CD4-positive, alpha-beta T cell (primary cell): ENCODE measurements at places on chromosomes 13 and 19. TPM values are rescaled to one million over a fixed set of nuclear protein-coding genes. Genes with fewer than 3 reads are reported as not detected.

Gene KIR3DL1
- total RNA-seq: not detected

Gene SPINT2
- 26.5 TPM for total RNA-seq

DNA sequence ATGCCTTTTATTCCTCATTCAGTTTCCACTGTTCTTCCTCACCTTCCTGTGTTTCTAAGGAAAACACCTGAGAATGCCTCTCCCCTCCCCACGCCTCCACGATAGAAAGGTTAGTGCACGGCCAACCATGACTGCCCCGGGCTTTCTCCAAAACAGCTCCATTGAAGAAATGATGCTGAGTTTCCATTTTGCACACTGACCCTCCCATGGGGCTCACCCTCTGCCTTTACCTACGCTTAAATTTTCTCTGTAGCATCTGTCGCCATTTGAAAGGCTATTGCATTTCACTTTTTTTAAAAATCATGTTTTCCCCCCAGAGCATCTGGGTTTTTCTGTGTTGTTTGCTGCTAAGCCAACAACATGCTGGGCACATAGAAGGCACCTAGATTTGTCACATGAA, 48.2 kb downstream of the ABCC4 start:
- DNase-seq: no peak

Gene CYP4F11
- total RNA-seq: not detected

Gene BLOC1S3
- total RNA-seq: 14.7 TPM

DNA sequence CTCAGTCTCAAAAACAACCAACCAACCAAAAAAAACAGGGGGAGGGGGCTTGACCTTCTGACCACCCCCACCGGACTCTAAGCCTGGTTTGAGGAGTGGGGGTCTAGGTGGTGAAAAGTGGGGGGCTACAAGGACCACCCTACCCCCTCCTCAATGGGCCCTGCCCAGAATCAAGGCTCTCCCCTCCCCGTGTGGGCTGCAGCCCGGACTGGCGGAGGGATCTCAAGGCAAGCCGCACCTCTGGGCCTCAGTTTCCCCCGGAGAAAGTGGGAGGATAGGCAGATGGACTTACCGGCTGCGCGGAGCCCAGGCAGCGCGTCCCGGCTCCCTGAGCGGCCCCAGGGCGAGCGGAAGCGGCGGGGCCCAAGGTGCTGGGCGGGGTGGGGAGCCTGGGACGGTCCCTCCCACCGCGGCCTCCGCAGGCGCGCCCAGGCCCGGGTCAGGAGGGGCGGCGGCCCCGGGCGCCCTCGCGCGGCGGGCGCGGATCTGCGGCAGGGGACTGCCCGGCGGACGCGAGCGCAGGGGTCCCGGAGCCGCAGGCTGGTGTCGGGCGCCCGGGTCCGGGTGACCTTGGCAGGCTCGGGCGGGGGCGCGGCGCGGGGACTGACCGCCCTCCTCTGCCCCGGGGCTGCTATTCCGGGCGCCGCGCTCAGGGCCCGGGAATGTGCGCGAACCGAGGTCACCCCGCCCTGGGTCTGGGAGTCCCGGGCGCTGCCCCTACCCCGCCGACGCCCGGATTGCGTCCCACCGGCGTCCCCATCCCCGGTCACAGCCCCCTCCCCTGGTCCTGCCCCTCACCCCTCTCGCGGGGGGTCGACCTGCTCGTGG, at the start of gene ADAMTSL5:
Gene ADAMTSL5, minus strand, starts transcription at position 349 of the 828 bp plus-strand sequence. CDS start 2,076 bp downstream, outside the sequence.
- DNase-seq: peak; percentile 66

Gene MAP3K10
- total RNA-seq: 20.8 TPM

DNA sequence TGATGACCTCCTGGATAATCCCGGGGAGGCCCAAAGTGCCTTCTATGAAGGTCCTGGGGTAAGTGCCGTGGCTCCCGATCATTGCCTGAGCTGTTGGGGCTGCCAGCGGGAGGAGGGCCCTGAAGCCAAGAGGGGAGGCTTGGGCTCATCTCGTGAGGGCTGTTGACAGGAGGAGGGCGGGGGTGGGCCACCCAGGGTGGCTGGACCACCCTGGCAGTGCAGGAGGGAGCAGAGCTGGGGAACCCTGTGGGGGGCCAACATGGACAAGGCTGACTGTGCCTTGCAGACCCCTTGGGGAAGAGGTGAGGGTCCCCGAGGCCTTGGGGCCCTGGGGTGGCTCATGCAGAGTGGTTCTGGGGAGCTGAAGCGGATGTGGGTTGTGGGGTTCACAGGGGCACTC, 37.4 kb upstream of the EHD2 start:
- DNase-seq: no peak

DNA sequence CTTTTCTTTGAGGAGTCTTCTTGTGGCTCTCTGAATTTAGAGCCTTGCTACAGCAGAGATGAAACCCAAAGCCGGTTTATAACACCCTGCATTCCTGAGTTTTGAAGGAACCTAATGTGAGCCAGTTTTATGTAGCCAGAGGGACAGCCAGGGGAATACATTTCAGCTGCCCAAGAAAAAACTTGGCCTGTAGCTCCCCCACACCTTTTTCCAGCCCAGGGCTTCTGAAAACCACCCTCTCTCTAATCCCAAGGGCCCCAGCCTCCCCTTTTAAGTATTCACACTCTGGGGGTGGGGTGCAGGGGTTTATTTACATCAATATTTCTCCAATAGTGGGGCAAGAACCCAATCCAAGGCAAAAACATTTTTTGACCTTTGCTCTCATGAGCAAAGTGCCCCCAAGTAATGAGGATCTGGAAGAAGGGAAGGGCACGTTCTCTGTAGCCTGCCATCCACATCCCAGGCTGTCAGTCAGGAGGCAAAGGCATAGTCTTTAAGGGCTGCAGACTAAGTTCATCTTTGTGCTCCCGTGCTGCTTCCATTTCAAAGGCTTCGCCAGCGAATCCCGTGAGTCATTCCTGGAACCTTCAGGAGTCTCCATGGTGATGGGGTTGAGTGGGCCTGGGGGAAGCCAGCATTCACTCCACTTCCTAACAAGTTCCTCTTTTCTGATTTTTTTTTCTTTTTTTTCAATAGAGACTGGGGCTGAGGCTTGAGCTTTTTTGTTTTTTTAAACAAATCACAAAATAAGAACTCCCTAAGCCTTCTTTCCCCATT, 33.2 kb upstream of the MEDAG start:
- DNase-seq: no peak

DNA sequence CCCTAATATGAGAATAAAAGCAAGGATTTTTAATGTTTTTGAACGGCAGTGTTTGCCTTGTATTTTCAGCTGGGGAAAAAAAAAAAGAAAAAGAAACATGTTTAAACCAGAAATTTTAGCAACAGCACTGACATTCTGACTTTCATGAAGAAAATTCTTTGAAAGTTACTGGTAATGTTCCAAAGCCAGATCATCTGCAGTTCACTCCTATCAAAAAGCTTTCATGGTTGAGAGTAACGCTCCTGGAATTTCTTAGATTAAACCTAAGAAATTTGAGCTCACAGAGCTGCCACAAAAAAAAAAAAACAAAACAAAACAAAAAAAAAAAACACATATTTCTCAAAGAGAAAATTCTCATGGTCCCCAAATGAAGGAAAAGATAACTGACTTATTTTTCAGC, 1106.7 kb downstream of the EFNB2 start:
- no peak for DNase-seq

- no peak for DNase-seq
Measured at GRCh38 chr13:86909318-86909717, 761.9 kb upstream of the SLITRK5 start.

GRCh38 chr19:18480006-18480691, 41.7 kb downstream of the ELL start:
- no peak for DNase-seq

Gene MUC16
- total RNA-seq: not detected

GRCh38 chr13:72960541-72960940, 98.3 kb upstream of the KLF5 start:
- DNase-seq: no peak

DNA sequence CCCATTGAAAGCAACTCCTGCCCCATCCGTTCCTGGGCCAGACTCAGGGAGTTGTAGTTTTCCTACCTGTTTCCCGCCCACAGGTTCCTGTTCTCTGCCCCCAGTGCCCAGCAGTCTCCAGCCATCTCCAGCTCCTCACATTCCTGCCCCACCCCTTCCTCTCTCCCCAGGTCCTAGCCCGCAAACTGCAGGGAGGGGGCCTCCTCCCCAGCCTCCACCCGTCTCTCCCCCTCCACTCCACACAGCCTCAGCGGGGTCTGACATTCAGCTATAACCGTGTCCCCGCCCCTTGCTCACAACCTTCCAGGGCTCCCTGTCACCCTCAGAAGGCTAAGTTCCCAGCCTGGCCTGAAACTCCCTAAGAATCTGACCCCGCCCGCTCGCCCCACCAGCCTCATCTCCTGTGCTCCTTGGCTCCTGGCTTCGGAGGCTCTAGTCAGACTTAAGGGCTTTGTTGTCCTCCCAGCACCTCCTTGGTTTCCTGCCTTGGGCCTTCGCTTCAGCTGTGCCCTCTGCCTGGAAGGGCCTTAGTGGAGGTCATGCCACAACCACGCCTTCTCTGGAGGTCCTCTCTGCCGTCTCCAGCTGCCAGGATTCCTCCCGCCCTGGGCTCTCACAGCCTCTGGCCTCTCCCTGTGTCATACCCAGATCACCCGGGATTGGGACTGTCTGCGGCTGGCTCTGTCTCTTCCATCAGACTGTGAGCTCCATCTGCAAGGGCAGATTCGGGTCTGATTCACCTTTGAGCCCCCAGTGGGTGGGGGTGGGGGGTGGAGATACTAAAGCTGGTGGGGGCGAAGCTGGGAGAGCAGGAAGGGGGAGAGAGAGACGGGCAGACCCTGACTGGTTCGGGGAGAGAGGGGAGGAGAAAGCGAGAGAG, 5.1 kb upstream of the SPACA6 start:
- DNase-seq: no peak

- no peak for DNase-seq
Measured at GRCh38 chr13:104983601-104984000, 1551.9 kb downstream of the EFNB2 start.

- no peak for DNase-seq
Measured at GRCh38 chr13:21123956-21124355, 52.4 kb downstream of the SKA3 start.

GRCh38 chr13:44191504-44192171, 182.0 kb upstream of the SERP2 start:
- DNase-seq: peak; percentile 50
